ENCODE measurements at places on chromosomes 7 and 10.
A peak's percentile ranks its signal among the peaks of the same experiment; 100 is the strongest.

DNA sequence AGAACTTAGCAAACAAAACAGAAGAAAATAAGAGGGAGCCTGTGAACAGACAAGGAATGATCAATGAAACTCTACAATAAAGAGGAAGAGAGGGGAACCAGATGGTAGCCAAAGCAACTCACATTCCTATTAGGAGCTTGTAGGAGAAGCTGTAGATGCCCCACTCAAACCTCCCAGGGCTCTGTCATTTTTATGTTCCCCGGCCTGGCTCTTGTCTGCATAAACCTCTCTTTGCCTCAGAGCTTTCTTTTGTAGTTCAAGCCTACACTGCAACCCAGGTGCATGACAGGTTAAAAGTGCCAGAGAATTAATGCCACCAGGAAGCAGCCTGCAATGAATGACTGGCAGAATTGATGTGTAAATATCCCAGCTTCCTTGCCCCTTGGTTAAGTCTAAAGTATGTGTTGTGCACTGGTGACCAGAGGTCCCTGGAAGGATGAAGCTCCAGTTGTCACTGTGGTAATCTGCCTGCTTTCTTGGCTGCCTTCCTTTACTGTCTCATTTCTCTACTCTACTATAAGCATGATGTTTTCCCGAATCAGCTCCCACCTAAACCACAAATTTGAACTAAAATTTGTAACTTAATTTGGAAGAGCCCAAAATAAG is 40.4 kb downstream of the HDAC9 start:
- DNase-seq = no peak

GRCh38 chr7:102412548-102412947 is 16.4 kb downstream of the PRKRIP1 start:
- peak; percentile 10 for DNase-seq

- peak; percentile 39 for DNase-seq
These were observed 417.0 kb downstream of the TYW1 start for GRCh38 chr7:67413670-67414069.

DNA sequence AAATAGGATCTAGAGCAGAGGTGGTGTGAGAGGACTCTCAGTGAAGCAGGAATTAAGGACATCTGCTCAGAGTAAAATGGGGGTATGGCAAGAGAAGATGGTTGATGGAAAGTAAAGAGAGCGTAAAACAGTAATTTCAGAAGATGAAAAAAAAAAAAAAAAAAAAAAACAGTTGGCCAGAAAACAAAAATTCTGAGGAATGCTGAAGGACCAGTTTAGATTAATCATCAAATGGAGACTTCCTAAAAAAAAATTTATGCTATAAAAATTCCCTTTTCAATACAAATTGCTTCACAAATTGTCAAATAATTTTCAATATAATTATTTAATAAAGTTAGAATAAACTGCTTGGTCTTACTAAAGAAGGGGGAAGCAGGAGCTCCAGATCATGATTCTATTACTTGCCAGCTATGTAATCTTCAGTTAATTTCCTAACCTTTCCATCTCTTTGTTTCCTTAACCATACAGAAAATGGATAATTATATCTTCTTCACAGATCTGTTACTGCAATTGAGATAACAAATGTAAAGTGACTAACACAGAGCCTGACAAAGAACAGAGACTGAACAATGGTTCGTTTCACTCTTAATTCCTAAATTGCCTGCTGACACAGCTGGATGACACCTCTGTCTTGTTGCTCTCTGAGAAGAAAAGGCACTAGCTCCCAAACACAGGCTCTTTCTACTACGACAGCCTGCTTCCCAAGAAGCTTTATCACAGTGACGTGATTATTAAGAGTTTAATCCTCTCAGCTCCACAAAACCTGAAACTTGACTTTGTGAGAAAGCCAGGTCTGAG is 64.9 kb upstream of the GPR22 start:
- DNase-seq = no peak

DNA sequence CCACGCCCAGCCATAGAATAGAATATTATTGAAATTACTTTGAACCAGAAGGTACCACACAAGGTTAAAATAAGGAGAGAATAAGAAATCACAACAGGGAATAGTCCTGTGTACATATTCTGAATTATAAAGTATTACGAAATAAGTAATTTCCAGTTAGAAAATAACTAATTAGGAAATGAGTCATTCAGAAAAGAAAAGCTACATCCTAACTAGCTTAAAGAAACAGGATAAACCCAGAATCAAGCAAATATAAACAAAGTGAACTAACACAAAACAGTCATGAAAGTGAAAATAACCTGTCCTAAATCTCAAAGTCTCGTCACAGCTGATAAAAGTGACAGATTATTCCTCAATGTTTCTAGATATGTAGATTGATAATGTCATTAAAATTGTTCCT is 74.8 kb upstream of the NEBL start:
- DNase-seq = no peak

- DNase-seq = no peak
These were observed 403.3 kb downstream of the HGF start for GRCh38 chr7:81366546-81366945.

GRCh38 chr7:106752367-106752766 is 91.4 kb upstream of the CCDC71L start:
- no peak for DNase-seq

DNA sequence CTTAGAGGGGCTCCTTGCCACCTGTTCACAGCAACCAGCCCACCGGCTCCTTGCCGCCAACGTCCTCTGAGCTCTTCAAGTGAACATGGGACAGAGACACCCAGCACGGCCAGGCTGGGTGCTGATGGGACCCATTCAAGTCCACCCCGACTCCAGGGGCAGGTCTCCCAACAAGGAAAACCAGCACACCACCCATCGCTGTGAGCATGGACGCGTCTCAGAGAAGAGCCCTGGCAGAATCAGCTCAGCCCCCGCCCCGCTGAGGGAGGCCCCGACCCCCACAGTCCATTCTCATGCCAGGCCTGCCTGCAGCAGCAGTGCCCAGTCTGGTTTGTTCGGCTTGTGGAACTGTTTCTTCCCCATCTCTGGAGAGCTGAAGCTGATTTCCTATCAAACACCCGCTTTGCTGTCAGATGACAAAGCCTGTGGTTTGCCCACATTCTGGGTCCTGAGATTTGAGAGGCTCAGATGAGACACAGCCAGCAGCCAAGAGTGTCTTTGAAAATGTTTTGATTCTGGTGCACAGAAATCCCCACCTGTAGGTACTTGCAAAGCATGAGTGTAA is 216.6 kb downstream of the ZMYND11 start:
- no peak for DNase-seq

- no peak for DNase-seq
These were observed 109.5 kb upstream of the LAMB4 start for GRCh38 chr7:108239501-108240225.

Measured in SHP77 (cell line).